ENCODE measurements at places on chromosomes 16 and 17.

- DNase-seq = peak; percentile 52
Measured at GRCh38 chr16:30063893-30064728, 1.4 kb upstream of the ALDOA start.

DNA sequence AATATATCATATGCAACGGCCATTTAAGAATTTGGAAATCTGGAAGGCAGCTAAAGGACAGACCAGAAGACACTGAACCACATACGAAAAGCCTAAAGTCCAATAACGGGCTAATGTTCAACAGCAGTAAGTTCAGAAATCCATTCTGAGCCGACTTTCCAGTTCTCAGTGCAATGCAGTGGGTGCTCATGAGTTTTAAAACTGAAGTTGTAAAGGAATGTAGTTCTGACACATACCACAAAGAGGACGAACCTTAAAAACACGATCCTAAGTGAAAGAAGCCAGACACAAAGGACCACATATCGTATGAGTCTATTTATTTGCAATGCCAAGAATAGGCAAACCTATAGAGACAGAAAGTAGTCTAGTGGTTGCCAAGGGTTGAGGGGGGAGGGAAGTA, 278.3 kb upstream of the ZFHX3 start:
- no peak for DNase-seq

DNA sequence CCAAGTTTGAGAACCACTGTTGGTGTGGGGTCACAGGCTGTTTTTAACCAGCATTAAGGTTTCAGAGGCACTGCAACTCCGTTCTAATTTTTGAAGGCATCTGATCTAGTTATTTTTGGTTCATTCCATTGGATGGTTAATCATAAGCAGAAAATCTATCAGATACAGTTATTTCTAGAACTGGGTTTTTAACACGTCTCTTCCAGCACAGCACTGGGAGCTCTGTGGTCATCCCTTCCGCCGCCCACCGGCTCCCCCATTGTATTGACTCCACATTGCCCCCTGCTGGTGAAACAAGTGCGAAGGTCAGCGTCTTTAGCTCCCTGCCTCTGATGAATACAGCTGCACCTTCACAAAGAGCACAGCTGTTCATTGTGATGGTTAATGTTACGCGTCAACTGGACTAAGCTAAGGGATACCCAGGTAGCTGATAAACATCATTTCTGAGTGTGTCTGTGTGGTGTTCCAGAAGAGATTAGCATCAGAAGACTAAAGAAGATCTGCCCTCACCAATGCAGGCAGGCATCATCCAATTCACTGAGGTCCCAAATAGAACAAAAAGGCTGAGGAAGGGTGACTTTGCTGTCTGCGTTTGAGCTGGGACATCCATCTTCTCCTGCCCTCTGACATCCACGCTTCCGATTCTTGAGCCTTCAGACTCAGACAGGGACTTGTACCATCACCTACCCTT, 8.5 kb downstream of the CCL18 start:
- DNase-seq = peak; percentile 64

GRCh38 chr16:16857603-16858283, 478.8 kb downstream of the NPIPA7 start:
- DNase-seq = no peak

GRCh38 chr17:83189044-83190003, 109.9 kb downstream of the METRNL start:
- no peak for DNase-seq

GRCh38 chr17:64245218-64246145, 17.6 kb downstream of the TEX2 start:
- no peak for DNase-seq

- no peak for DNase-seq
Measured at GRCh38 chr16:83606486-83607030, 201.2 kb upstream of the HSBP1 start.

- DNase-seq = no peak
Measured at GRCh38 chr16:4691666-4692412, 1.5 kb upstream of the NUDT16L1 start.

GRCh38 chr16:4404247-4404966, 12.0 kb downstream of the CORO7 start:
- DNase-seq = no peak

DNA sequence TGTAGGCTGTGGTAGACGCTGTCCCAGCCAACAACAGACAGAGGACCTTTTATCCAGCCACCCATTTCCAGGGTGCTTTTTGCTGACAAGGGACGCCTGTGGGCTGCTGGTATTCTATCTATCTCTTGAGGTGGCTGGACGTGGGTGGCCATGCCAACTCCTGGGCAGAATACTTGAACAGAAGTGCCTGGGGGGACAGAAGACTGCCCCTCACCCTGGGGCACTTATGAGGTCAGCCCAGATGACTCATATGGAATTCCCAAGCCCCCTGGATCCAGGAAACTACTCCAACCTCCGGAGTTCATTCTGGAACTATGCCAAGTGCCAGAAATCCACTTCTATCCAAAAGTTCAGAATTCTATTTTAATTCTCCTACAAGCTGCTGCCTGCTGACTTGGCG, 61.3 kb downstream of the CDRT4 start:
- no peak for DNase-seq

DNA sequence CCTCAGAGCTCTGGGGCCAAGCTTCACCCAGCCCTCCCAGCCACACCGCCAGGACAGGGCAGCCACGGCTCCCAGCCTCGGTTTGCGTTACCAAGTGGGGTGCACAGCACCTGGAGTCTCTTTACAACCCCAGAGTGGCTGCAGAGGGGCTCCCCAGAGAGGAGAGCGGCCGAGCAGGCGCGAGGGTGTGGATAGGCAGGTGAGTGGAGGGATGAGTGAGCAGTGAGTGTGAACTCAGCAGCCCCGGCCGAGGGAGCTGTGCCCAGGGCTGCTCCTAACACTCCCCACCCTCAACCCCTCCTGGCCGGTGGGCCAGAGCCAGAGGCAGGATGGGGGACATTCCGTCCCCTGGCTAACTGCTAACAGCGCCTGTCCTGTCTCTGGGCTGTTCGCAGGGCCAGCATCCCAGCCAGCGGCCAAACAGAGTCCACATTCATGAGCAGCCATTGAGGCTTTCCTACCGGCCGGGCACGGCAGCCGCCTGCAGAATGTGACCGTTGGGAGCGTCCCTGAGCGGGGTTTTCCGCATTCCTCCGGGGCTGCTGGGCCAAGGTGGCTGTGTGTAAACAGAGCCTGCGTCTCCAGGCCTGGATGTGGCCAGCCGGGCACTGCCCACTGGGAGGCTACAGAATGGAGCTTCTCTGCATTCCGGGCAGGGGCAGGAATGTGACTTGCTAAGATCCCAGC, 5.3 kb downstream of the ZNF469 start:
- DNase-seq = no peak

- no peak for DNase-seq
Measured at GRCh38 chr16:797120-797420, 3.5 kb downstream of the GNG13 start.

DNA sequence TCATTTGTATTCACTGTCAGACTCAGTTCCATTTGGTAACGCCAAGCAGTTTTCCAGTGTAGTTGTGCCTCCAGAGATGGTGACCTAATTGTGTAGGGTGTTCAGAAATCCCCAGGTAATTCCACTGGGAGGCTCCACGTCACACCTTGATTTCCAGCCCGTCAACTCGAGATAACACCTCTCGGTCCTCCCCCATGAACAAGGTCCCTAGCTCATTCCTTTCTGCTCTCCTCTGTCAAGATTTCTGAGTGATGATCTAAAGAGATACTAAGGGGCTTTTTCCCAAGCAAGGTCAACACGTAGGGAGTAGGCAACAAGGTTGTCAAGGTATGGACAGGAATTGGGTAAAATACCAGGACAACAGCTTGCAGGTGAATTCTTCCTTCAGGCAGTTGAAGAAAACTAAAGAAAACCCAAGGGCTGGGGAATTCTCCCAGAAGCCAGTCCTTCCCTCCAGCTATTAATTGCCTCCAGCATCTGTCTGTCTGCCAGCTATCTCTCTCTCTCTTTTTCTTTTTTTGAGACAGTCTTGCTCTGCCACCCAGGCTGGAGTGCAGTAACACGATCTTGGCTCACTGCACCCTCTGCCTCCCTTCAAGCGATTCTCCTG, 31.4 kb downstream of the GPRC5B start:
- DNase-seq = no peak

GRCh38 chr16:87180069-87180468, 137.1 kb downstream of the C16orf95 start:
- no peak for DNase-seq

- DNase-seq = no peak
Measured at GRCh38 chr17:37086334-37086733, 137.6 kb downstream of the AATF start.

GRCh38 chr17:40707745-40708144, 4.2 kb upstream of the KRT24 start:
- DNase-seq = no peak

DNA sequence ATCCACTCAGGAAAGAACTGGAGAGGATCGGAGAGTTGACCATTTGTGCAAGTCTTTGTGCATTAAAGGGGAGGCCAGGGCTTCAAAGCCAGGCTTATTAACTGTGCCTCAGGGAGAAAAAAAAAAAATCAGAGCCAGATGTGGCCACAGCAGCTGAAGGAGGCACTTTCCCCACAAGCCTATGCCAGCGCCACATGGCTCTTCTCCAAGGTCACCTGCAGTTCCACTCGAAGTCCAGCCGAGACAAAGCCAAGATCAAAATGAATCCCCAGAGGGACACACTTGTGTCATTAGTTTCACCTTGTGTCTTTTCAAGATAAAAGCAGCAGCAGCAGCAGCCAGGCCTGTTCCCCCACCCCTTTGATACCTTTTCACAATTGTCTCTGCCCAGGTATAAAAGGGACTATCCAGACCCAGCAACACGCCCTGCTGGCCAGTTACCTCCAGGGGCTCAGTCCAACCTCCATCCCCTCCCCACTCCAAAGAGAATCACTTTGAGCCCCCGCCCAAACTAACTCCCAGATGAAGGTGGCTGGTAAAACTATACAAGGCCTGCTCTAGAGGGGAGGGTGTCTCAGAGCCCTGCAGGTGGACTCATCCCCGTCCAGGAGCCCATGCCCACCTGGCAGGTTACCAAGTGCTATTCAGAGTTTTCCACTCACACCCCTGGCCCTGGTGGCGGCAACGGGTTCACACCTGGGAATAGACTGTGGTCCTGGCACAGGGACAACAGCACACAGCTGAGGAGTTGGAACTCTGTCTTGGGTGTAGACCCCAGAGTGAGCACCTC, 29.2 kb downstream of the AXIN2 start:
- DNase-seq = no peak

GRCh38 chr16:88639231-88640038, 1.1 kb downstream of the IL17C start:
- no peak for DNase-seq

DNA sequence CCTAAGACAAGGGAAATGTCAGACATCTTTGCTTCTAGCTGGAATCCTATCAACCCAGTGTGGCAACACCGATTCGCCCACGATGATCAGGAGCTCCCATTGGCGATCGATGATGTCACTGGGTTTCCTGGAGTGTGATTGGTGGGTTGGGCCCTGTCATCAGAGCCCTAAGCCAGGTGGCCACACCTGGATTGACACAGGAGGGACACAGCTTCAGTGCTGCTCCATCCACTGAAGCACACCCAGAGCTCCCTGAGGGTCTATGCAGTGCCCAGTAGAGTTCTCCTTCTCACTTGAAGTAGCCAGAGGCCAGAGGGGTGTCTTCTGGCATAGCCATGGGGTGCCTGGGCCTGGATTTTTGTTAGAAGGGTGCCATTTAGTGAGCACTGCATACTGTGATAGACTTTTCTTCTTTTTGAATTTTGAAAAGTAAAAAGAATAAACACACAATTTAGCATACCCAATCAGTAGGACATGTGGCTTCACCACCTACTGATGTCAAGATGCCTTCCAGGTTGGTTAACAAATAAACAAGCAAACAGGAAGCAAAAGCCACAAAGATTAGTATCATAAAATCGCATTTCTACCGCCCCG, 77.6 kb downstream of the CMIP start:
- no peak for DNase-seq
